ENCODE measurements at places on chromosomes 7 and 10. TPM values are rescaled to one million over a fixed set of nuclear protein-coding genes. Genes with fewer than 3 reads are reported as not detected.

The TES gene
- total RNA-seq = 59.8 TPM

The ARHGEF35 gene
- 7.7 TPM for total RNA-seq

The WEE2 gene
- 0.23 TPM for total RNA-seq

The RHBDD2 gene
- total RNA-seq = 31.4 TPM

The DLD gene
- total RNA-seq = 74.3 TPM

The LGI1 gene
- 3.6 TPM for total RNA-seq

The COBL gene
- 22.5 TPM for total RNA-seq

Measured in metanephros (tissue), 2 donors.